NCI-H146 (cell line): ENCODE measurements at places on chromosomes 5 and 9.
A peak's percentile ranks its signal among the peaks of the same experiment; 100 is the strongest.

- DNase-seq, result no peak
These were observed 13.6 kb downstream of the CPEB4 start for GRCh38 chr5:173901705-173902104.

GRCh38 chr9:6049798-6050197 is 34.4 kb upstream of the RANBP6 start:
- peak; percentile 30 for DNase-seq

DNA sequence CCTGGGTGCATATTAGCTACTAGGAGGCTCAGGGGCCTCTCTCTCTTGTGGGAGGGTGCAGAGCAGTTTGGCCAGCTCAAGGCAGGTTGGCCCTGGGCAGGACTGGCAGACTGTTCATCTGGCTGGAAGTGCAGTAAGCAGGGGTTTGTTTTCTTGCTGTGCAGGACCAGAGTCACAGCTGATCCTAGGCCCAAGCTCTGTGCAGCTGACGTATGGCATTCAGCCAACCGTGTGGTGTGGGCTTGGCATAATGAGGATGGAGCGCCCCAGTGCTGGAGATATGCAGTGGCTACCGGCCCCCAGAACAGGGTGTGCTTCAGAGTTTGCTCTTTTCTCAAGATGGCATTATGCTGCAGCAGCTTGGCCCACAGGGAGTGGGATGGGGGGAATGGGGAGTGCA is 31.0 kb upstream of the PHF24 start:
- no peak for DNase-seq

GRCh38 chr5:169805937-169806700 is 169.0 kb downstream of the DOCK2 start:
- no peak for DNase-seq

- peak; percentile 5 for DNase-seq
These were observed 482.3 kb downstream of the SPOCK1 start for GRCh38 chr5:137016783-137017324.

- no peak for DNase-seq
These were observed 76.8 kb downstream of the STK10 start for GRCh38 chr5:172110921-172111851.

GRCh38 chr5:135433681-135434426 is 13.3 kb downstream of the DCANP1 start:
- no peak for DNase-seq

- DNase-seq, result no peak
These were observed 112.7 kb downstream of the PDZD2 start for GRCh38 chr5:31751610-31752009.

DNA sequence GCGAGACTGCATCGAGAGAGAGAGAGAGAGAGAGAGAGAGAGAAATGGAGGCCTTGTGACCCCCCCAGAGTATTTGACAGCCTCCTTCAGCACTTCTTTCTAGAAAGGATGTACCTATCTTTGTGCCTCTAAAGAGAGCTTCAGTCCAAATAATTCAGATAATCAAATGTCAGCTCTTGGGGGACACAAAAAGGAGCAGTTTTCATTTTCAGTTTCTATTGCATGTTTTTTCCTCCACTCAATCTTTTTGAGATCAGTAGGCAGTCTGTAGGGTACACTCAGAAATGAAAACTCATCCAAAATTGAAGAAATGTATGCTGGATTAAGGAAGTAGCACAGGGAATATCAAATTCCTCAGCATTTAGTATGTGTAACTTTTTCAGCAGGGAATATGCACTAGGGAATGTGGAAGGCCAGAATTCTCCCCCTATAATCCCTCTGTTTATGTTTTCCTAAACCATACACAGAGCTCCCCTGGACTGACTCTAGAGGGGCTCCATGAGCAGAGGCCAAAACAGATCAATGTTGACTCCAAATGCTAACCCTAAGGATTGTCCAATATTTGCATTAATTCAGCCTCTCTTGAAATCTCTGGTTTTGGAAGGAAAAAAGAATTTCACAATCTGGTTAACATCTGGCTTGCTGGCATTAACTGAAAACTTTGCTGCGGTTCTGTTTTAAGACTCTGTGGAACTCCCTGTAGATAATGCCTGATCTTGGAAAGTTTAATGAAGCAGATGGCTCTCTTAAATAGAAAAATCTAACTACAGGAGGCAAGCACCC is 250.1 kb downstream of the CEMIP2 start:
- DNase-seq, result no peak
